Stimulated activated CD4-positive, alpha-beta T cell treated with anti-CD3 and anti-CD28 coated beads, TNF-alpha, amount 100 ng/mL, for 4 hours (primary cell): ENCODE measurements at places on chromosomes 2 and 18.

DNA sequence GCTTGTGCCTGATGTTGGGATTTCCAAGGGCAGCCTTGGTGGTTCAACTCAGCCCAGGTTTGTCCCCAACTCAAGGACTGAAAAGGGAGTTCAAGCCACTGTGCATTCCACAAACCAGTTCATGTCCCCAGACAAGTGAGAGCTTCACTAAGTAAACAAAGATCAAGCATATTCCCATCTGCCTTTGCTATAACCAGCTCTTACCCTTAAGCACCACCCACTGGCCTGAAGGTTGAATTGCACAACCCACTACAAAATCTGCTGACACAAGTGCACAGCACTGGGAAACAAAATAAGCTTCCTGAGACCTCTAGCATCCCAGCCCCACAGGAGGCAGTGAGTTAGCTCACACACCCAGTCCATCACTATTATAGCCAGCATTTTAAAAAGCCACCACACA is 516.7 kb downstream of the NR4A2 start:
- no peak for DNase-seq

DNA sequence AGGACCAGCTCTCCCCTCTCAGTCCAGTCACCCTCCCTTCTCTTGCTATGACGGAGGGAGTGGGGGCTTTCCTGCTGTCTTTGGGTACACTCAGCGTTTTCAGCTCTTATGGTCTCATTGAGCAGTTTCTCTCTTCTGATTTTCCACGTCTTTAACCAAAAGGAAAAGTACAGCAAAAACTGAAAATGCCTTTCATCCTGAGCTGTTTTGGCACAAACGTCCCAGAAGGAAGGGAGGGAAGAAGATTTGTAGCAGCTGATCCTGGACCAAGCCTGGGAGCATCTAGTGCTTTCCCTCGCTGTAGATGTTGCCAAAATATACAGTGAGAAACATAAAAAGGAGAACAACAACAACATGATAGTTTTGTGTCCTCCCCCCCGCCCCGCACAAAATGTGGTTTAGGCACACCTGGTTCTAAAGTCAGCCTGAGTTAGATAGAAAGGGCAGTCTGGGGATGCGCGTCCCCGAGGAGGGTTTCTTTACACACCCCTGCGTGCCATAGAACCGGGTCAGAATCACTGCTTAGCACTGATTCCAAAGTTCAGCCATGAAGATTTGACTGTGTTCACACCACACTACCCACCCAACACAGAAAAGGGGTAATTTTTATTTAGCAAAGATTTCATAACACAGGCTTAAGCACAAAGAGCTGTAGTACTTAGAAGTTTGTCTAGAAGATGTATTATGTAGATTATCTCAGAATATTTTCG is 53.4 kb downstream of the SLC40A1 start:
- no peak for DNase-seq

- no peak for DNase-seq
These were observed 55.7 kb downstream of the ITSN2 start for GRCh38 chr2:24304631-24305030.

- no peak for DNase-seq
These were observed 1.1 kb downstream of the MAP4K3 start for GRCh38 chr2:39435741-39436591.

DNA sequence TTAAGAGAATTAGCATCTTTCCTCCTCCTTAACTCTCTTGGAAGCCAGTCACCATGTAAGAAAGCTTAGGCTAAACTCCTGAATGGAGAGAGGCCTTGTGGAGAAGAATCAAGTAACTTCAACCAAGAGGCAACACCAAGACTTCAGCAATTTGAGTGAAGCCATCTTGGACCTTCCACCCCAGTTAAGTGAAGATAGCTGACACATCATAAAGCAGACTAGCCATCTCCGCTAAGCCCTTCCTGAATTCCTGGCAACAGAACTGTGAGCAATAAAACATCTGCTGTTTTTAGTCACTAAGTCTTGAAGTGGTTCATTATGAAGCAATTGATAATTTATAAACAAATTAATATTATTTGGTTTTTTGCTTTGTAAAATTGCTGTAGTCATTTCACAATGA is 1.5 kb upstream of the ZNF397 start:
- DNase-seq, result no peak

DNA sequence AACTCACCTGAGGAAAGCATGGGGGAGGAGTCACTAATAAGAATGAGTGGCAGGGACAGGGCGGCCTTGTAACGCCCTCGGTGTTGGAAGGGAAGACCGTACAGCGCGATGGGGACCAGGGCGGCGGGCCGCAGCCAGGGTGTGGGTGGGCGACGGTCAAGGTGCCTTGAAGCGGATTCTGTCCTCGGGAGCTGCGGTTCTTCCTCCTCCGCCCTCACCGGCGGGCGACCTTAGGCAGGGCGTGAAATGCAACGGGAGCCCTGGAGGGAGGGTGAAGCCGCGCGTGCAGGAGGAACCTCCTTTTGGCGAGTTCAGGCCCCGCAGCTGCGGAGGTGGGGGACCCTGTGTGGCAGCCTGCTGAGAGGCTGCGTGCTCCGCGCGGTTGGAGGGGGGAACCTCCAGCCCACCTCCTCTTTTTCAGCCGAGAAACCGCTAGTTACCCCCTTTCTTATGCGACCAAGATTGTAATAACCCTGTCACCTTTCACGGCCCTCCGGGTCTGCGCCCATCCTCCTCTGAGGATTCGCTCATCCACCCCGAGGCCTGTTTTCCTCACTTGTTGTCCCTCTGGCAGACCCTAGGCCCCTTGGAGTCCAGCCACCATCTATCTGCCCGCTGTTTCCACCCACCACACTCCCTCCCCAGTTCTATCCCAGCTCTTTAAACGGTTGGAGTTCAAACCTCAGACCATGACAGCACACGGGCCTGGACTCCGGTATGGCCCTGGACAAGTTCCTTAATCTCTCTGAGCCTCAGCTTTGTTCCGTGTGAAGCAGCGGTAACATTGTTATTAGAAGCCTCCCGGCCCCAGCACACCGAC is 823 bp upstream of the RNU2-63P start:
- no peak for DNase-seq

- DNase-seq, result no peak
These were observed 64.9 kb downstream of the LPIN2 start for GRCh38 chr18:2948038-2948437.

DNA sequence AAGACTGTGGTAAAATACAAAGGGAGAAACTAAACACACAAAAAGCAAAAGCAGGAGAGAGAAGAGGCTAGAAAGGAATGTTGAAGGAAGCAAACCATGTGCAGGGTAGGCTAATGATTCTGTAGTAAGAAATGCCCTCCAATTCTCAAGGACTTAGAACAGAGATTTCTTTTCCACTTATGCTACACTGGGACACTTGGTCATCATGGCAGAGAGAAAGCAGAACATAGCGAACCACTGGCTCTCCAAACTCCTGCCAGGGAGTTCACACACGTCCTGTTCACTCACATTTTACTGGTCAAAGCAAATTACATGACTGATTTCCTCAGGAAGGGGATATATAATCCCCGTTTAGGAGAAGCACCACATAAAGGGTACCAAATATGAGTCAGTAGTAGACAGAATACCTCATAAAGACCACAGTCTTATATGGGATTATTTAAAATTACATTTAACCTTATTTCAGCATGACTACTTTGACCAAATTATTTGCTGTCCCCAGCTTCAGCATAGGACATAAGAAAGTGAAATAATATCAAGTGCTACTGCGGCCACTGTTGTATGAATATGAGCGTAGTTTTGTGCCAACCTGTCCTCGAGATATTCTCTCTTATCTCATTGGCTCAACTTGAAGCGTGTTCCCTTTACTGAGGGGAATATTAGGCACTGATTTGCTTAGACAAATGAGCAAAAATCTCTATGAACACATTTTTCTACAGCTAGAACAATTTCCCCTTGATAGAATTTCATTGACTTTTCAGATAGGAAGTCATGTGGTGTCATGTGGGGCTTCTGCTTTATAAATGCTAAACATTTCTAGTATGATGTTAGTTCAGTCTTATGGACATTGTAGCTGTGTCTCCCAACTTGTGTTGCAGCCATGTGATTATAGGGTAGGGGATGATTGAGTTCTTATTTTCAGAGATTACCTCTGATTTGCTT is 81.7 kb downstream of the FAM161A start:
- DNase-seq, result no peak

DNA sequence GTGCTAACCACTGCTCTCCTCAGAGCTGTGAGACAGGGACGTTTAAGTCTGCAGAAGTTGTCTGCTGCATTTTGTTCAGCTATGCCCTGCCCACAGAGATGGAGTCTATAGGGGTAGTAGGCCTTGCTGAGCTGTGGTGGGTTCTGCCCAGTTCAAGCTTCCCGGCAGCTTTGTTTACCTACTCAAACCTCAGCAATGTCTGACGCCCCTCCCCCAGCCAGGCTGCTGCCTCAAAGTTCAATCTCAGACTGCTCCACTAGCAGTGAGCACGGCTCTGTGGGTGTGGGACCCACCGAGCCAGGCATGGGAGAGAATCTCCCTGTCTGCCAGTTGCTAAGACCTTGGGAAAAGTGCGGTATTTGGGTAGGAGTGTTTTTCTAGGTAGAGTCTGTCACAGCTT is 387.8 kb upstream of the SLC39A10 start:
- no peak for DNase-seq

- DNase-seq, result no peak
These were observed 84.7 kb downstream of the GLI2 start for GRCh38 chr2:120820263-120820952.

GRCh38 chr18:33239298-33239697 is 201.2 kb downstream of the CCDC178 start:
- no peak for DNase-seq

DNA sequence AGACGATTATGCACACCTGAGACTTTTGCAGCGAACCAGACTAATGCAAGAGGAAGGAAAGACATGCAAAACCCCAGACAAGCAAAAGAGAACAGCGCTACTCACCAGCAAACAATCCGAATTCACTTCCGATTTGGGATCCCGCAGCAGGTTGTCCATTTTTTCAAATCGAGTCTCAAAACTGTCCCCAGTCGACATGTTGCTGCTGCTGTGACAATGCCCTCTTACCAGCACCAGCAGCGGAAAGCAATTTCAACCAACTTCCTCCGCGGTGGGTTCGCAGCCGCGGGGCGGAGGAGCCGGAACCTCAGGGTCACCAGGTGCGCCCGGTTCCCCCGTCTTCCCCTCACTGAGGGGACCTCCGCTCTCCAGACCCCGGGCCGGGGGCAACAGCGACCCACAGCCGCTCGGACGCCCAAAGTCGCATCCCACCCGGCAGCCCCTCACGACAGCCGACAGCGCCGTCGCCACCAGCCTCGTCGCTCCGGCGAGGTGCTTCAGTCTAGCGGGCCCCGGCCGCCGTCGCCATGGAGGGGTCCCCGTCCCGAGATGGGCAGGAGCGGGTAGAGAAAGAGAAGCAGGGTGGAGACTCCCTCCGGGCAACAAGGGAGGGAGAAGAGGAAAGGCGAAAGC is 784 bp downstream of the ROCK1 start:
- peak; percentile 38 for DNase-seq

DNA sequence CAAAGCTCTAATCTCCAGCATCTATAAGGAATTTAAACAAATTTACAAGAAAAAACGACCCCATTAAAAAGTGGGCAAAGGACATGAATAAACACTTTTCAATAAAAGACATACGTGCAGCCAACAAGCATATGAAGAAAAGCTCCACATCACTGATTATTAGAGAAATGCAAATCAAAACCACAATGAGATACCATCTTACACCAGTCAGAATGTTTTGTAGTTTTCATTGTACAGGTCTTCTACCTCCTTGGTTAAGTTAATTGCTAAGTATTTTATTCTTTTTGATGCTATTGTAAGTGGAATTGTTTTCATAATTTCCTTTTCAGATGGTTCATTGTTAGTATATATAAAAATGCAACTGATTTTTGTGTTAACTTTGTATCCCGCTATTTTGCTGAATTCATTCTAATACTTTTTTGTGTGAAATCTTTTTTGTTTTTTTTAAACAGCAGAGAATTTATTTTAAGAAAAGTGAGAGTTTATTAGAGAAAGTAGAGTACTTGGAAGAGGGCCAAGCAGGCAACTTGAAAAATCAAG is 40.7 kb downstream of the SLC39A10 start:
- DNase-seq, result no peak

DNA sequence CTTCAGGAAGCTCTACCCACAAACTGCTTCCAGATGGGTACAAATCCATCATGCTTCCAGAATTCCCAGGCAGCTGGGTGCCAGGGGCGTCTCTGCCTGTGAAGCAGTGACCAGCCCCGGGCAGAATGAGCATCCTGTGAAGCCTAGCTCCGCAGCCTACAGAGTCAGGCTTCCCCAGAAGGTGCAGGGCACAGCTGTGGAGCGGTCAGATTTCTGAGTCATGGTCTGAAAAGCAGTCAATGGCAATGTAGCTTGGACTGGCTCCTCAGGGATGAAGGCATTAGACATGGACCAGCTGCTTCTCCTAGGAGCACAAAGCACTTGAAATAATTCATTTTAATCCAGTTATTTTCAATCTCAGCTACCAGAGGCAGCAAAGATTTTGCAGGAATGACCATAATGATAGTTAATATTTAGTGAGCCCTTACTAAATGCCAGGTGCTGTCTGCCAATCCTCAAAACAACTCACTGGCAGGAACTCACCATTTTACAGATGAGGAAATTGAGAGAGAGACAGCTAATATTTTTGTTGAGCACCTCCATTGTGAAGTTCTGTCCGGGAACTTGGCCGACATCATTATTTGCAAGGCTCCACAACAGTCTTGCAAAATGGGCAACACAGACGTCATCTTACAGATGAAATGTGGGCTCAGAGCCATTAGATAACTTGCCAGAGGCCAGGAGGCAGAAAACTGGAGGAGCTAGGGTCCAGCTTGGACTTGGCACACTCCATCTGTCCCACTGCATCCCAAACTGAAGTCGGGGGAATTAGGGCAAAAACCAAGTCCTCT is 31.7 kb downstream of the ACMSD start:
- DNase-seq, result no peak

DNA sequence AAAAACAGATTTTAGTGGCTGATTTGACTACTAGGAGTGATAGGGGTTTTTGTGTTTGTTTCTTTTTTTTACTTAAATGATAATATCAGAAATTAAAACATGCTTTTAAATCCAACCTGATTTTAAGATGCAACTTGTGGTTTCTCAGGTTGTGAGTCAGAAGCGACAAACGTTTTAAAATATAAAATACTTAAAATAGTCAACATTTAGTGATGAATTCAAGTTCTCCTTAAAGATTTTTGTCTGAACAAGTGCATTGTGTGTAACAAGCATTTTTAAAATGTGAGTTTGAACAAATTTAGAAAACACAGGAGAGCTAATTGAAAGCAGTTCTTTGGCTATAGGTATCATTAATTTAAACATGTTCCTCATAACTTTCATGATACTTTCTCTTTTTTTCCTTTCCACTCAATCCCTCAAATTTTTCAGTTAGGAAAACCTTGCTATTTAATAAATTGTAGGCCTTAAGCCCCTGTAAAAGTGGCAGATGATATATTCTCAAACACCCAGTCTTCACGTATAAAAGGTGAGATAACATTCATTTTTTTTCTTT is 3.6 kb downstream of the TBR1 start:
- no peak for DNase-seq

- DNase-seq, result no peak
These were observed 86.0 kb upstream of the MAPK4 start for GRCh38 chr18:50473881-50474280.

- no peak for DNase-seq
These were observed 60.8 kb downstream of the SETBP1 start for GRCh38 chr18:44741511-44741910.
